ENCODE measurements at places on chromosomes 1 and 21.
A peak's percentile ranks its signal among the peaks of the same experiment; 100 is the strongest.

- no peak for DNase-seq
Measured at GRCh38 chr21:25080661-25081060, 526.6 kb downstream of the MRPL39 start.

- DNase-seq: no peak
Measured at GRCh38 chr1:224617410-224618355, 1.6 kb downstream of the CNIH3 start.

DNA sequence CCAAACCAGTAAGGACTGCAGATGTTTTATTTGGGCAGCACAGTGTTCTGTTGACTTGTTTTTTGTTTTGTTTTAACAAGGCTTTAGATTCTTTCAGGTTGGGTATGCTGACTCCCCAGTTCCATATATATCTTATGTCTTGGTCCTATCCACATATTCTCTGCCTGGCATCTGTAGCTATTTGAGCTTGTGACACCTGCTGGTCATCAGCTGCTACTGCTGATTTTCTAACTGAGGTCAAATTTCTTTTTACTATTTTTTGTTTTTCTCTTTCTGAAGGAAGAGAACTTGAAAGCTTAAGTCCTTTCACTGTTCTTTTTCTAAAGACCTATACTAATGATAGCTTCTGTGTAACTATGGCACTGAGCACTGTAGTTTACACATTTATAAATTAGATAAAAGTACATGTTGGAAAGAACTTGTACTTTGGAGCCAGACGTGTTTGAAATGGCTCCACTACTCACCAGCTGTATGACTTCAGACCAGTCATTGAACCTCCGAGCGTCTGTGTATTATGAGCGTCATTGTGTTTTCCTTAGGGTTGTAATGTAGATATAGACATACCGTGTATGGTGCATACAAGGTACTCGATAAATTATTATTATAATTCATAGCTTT, 109.4 kb downstream of the NRDC start:
- peak; percentile 41 for DNase-seq

DNA sequence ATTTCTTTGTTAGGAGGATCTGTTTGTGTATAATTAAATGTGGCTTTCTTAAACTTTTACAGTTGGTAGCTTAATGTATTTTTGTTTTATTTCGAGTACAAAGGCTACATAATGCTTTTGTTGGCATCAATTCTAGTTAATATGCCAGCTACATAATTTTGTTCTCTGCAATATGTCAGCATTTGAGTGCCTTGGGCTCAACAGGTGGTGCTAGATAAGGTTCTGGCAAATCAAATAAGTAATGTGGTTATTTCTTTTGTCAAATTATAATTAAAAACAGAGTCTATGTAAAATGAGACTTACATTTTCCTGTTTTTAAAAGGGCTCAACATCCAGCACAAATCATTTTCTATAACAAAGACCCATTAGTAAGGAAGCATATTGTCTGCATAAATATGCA, 410.6 kb upstream of the NR5A2 start:
- no peak for DNase-seq

DNA sequence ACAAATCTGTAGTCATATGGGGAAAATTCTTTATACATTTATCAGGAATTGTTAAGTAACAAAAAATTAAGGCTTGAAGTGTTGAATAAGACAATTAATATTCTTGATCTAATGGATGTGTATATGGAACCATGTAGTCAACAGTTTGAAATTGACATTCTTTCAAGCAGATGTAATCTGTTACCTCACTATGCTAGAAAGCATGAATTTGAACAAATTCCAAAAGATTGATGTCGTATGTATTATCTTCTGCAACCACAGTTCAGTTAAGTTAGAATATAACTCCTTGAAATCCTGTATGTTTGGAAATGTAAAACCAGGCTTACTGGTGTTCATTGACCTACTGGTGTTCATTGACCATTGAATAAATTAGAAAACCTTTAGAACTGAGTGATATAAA, 16.1 kb downstream of the CCDC18 start:
- no peak for DNase-seq

GRCh38 chr1:204274446-204274845, 60.7 kb upstream of the GOLT1A start:
- DNase-seq: no peak

DNA sequence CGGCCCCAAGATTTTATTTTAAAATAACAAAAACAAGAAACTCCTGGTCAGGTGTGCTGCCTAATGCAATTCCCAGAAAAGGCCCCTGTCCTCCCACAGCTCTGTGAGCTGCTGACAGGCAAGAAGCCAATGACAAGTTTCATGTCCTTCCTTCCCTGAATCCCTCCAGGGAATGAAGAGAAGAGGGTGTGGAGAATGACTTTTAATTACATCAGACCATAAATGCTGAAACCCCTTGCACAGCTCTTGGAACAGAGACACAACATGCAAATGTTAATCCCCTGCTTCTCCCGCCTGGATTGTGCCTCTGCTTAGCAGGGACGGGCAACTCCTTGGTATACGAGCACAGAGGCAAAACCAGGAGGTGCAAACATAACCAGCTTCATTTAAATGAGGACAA, 228.1 kb upstream of the CAMK1G start:
- DNase-seq: no peak

DNA sequence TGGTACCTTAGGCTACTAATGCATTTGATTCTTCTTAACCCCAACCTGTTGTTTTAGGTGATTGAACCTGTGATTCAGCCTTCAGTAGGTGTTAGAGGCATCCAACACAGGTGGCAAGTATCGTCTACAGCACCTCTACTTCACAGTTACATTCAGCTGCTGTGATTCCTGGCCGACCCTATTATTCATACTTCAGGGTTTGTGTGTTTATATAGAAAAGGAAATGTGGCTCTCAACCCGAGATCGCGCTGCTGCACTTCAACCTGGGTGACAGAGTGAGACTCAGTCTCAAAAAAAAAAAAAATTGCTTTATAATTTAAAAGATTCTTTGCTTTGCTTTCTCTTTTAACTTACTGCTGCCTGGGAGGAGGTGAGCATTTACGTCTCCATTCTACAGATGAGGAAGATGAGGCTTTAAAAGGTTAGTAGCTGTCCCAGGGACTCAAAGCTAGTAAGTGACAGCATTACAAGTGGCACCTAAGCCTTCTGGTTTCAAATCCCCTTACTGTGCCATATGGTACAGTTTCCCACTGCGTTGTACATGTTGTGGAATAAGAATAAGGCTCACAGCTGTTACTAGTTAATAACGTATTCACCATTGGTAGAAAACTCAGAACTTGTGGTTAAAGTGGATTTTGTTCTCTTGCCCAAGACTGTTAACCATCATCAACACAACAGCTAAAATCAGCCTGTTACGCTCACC, 9.9 kb upstream of the GPR25 start:
- DNase-seq: peak; percentile 68

DNA sequence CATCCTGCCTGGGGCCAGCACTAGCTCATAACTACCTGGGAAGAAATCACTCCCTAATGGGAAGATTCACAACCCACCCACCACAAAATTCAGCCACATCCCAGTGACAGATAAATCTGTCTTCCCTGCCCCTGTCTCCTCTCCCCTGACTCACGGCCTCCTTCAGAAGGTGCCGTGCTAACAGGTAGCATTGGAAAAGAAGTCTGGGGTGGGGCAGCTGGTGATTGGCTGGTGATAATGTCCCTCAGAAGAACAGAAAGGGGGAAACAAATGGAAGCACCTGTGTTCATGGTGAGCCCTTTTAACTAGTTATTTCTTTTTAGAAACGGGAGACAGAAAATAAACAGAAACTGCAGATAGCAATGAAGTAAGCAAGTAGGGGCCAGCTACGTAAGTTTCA, 29.1 kb downstream of the ITPKB start:
- no peak for DNase-seq
